ENCODE measurements at places on chromosomes 7 and 10. TPM values are rescaled to one million over a fixed set of nuclear protein-coding genes. Genes with fewer than 3 reads are reported as not detected.

- no peak overlapping the region for H3K4me3 ChIP-seq
- DNase-seq: no peak
- no peaks in the 10 kb centered on the region for H3K27me3 ChIP-seq
- no peak overlapping the region for H3K27ac ChIP-seq
Observed at GRCh38 chr7:121639705-121640104, 233.3 kb upstream of the PTPRZ1 start.

The SMKR1 gene
- 9.7 TPM for total RNA-seq

The GRM3 gene
- not detected for total RNA-seq

The C7orf57 gene
- not detected for total RNA-seq

The CYP2C18 gene
- total RNA-seq: not detected
